Pancreas (tissue), 10 donors: ENCODE measurements at places on chromosomes 3 and 15. TPM values are rescaled to one million over a fixed set of nuclear protein-coding genes. Genes with fewer than 3 reads are reported as not detected.

DNA sequence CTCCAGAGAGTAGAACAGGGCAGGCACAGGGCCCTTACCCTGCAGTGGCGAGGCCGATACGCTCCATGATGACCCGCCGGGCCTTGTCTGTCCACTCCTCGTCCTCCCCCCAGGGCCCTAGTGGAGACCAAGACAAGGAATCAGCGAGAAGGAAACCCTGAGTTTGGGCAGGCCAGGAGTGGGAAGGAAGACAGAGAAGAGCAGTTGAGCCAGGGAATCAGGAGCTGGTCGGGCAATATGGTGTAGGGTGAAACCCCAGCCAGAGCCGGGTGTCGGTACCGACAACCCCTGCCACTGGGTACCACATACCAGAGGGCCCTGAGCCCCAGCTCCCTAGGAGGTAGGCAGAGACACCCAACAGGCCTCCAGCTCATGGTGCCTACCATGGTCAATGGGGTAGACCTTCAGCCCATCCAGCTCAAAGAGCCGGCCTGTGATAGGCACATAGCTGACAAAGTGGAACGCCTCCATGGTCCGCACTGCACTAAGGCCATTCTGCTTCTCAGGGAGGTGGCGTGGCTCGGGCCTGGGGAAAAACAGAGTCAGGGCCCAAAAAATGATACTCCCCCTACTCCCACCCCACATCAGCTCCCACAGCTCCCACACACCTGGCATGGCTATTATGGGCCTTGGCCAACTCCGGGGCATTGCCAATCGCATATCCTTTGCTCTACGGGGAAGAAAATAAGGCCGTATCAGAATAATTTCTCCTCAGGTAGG is 38.0 kb downstream of the SEMA3G start:
- no peak overlapping the region for H3K27ac ChIP-seq
- H3K36me3 ChIP-seq: no peaks in the 10 kb centered on the region
- H3K27me3 ChIP-seq: no peaks in the 10 kb centered on the region
- H3K4me3 ChIP-seq: no peak overlapping the region

- no peaks in the 10 kb centered on the region for H3K36me3 ChIP-seq
- H3K27ac ChIP-seq: no peak overlapping the region
- H3K4me1 ChIP-seq: no peaks in the 10 kb centered on the region
- H3K4me3 ChIP-seq: no peak overlapping the region
Measured at GRCh38 chr3:46369675-46370132, 1.0 kb upstream of the CCR5 start.

DNA sequence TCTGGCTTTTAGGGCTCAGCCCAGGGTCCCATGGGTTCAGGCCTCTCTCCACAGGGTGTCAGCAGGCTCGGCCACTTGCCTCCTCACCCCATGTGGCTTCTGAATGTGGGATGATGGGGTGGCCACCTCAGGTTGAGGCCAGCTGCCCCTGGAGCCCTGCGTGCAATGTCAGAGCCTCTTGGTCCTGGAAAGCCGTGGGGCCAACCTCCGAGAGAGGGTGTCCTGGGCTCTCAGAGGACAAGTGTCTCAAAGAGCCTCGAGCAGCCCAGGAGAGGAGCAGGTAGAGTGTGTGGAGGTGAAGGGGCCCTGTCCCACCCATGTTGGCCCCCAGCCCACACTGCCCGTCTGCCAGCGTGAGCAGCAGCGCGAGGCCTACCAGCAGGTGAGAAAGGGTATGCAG is 86.0 kb downstream of the PLXNA1 start:
- H3K27me3 ChIP-seq: no peaks in the 10 kb centered on the region
- no peaks in the 10 kb centered on the region for H3K4me1 ChIP-seq
- no peak overlapping the region for H3K4me3 ChIP-seq
- DNase-seq: no peak

DNA sequence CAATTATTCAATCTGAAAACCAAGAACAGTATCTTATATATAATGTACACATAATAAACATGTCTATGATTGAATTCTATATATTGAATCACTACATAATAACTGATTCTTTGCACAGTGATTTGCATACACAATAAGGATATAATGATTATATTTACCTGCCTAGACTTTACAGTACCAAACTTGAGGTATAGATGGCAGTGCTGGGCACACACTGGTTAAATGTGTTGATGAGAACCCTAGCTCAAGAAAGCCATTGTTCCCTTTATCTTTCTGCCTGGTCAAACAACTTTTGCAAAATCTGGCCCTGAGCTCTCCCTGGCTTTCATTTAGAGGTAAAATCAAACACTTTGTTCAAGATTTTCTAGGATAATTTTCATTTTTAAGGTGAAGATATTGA is 697.7 kb downstream of the TUSC7 start:
- no peak overlapping the region for H3K27ac ChIP-seq
- H3K4me3 ChIP-seq: no peak overlapping the region
- peaks cover 25% of the 10 kb centered on the region for H3K4me1 ChIP-seq
- no peaks in the 10 kb centered on the region for H3K27me3 ChIP-seq
- no peak for DNase-seq

DNA sequence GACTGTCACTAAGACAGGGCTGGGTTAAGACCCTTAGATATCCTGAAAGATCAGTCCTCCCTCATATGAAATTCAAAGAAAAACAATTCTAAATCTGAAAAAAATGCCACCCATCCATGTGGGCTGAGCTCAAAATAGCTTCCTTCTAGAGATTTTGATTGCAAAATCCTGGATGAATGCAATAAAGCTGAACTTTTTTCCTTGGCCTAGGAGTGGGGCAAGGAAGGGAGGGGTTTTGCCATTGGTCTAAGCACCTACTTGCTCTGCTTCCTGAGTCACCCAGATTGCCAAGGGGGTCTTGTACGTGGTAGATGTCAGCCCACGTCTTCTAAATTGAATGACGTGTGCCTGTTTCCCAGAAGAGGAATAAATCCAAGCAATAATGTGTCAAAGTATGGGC is 15.3 kb upstream of the SMAD3 start:
- no peaks in the 10 kb centered on the region for H3K36me3 ChIP-seq
- H3K27ac ChIP-seq: peak overlapping the region; percentile 85
- H3K4me1 ChIP-seq: peaks cover 43% of the 10 kb centered on the region
- no peak for DNase-seq
- H3K27me3 ChIP-seq: no peaks in the 10 kb centered on the region

Gene GOLGA8T
- total RNA-seq: 0.95 TPM

Gene APOD
- total RNA-seq: 12.1 TPM

Gene GCHFR
- total RNA-seq: 7.7 TPM
